ENCODE measurements at places on chromosomes 12 and 14.

GRCh38 chr12:65209655-65210043, 40.3 kb downstream of the LEMD3 start:
- no peak for DNase-seq

- no peak for DNase-seq
These were observed 28.1 kb downstream of the ATP6V1D start for GRCh38 chr14:67331368-67332125.

- no peak for DNase-seq
These were observed 52.6 kb downstream of the SEC23A start for GRCh38 chr14:39050389-39050788.

GRCh38 chr12:31853977-31854376, 105.2 kb upstream of the RESF1 start:
- DNase-seq = no peak

GRCh38 chr12:49661191-49661590, 37.8 kb downstream of the PRPF40B start:
- DNase-seq = no peak

GRCh38 chr12:19988001-19988400, 380.3 kb upstream of the PDE3A start:
- no peak for DNase-seq

DNA sequence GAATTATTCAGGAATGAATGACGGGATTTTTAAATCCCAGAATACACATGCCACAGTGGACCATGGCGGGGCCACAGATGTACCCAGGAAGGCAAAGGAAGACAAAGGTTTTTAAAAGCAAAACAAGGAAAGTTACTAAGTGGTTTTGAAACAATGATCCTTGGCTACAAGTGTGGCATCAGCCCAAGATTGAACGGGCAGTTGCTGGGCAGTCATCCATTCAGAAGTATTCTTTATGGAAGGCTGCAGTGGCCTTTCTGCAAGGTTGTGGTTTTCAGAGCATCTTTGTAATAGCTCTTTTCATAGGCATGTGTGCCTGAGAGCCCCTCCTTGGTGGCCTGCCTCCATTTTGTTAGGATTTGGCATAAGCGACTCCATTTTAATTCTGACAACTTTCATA, 13.4 kb upstream of the IFI27 start:
- DNase-seq = no peak

DNA sequence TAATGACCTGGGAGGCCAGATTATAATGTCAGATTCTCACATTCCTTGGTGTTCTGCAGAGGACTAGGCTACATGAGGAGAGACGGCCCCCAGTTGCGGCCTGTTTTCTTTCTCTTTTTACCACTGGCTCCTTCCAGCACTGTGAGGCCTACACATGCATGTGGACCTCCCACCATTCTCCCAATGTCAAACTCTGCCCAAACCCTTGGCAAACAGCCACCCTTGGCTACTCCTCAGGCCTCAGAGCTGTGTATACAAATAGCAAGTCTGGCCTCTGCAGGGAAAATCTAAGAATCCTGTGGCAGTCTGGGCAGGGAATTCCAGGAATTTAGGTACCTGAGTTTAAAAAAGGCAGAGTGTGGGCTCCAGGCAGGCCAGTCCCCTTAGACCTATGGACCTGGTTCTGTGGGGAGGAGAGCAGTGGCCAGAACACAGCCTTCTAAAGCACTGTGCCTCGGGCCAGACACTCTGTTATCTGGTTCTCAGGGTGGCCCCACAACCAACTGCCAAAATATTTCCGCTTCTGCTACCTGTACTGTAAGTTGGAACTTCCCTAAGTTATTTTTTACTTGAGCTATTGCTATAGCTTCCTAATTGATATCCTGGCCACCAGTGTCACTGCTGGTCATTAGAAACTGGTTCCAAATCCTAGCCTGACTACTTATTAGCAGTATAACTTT, 19.9 kb upstream of the NEDD1 start:
- no peak for DNase-seq

- no peak for DNase-seq
These were observed 215.7 kb downstream of the CPNE8 start for GRCh38 chr12:38689704-38690103.

- no peak for DNase-seq
These were observed 30.6 kb downstream of the CDKL1 start for GRCh38 chr14:50366115-50366514.

- peak; percentile 4 for DNase-seq
These were observed 17.8 kb downstream of the EFCAB11 start for GRCh38 chr14:89936654-89937185.

DNA sequence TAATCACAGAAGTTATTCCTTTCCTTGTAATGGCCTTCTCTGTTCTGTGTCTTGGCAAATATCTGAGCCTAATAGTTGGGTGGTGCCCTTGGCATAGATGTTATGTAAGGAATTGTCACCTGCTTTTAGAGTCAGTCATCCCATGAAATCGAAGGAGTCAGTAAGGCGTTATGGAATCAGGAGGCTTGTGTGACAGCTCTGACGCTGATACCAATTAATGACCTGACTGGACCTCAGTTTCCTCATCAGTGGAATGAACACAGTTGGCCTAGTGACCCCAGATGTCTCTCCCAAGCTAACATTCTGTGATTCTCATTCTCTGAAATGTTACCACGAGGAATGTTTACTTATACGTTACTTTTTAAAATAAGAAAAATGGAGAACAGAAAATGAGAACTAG, 32.1 kb downstream of the TXNRD1 start:
- DNase-seq = no peak

DNA sequence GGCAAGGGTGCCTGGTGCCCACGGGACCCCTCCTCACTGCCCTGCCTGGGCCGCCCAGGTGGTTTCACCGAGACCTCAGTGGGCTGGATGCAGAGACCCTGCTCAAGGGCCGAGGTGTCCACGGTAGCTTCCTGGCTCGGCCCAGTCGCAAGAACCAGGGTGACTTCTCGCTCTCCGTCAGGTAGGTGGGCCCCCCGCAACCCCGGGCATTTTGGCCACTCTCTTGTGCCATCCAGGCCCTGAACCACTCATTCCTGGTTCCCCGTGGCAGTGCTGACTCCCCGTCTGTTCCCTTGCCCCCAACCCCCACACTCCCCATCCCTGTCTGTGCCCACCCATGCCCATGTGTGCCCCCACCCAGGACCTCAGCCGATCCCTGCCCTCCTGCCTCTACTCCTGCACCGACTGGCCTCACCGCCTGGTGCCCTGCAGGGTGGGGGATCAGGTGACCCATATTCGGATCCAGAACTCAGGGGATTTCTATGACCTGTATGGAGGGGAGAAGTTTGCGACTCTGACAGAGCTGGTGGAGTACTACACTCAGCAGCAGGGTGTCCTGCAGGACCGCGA, 480 bp downstream of the PTPN6 start:
- DNase-seq = no peak

GRCh38 chr12:30725739-30726138, 29.0 kb downstream of the CAPRIN2 start:
- no peak for DNase-seq

DNA sequence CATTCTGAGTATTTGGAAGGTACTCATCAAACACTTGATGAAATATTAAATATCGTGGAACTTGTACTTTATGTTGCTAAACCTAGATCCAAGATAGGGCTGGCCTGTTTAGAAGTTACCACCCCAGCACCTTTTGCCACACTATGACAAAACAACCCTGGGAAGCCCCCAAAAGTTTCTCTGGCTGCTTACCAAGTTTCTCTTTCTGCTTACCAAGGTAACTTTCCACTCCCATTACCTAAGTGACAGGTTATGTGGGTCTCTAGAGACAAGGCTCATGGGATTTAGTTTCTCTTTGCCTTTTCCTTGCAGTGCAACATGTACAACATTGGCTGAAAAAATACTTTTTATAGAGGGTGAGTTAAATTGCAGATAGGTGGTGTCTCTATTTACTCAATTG, 28.9 kb upstream of the PPM1A start:
- no peak for DNase-seq

- no peak for DNase-seq
These were observed 20.1 kb downstream of the SUSD6 start for GRCh38 chr14:69631509-69631908.

DNA sequence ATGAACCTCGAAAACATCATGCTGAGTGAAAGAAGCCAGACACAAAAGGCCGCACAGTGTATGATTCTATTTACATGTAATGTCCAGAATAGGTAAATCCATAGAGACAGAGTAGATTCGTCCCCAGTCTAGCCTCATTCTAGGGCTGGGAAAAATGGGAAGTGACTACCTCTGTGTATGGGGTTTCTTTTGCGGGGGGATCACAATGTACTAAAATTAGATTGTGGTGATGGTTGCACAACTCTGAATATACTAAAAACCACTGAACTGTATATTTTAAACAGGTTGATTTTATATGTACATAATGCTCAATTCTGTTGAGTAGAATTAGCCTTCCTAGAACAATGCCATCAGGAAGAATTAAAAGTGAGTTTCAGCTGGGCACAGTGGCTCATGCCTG, 6.3 kb upstream of the RILPL2 start:
- DNase-seq = no peak

GRCh38 chr12:27592548-27592947, 68.5 kb downstream of the PPFIBP1 start:
- DNase-seq = no peak

DNA sequence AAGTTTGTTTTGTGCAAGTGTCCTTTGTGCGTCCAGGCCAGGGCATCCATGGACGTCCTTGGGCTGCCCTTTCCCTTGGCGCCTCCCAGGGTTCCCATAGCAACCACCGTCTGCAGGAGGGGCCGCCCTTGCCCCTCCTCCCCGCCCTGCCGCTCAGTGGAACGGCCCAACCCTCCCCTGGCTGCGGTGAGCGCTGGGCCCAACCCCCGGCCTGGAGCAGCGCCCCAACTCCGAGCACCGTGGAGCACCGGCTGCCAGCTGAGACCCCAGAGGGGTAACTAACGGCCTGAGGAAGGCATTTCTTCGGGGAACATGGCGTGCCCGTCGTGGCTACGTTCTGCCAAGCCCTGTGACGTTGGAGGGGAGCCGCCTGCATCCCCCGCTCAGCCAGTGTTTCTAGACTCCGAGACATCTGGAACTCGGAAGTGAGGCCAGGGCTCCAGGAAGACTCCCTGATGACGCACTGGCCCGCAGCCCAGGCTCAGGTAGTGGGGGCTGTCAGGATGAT, 5.3 kb upstream of the ACACB start:
- DNase-seq = peak; percentile 89

DNA sequence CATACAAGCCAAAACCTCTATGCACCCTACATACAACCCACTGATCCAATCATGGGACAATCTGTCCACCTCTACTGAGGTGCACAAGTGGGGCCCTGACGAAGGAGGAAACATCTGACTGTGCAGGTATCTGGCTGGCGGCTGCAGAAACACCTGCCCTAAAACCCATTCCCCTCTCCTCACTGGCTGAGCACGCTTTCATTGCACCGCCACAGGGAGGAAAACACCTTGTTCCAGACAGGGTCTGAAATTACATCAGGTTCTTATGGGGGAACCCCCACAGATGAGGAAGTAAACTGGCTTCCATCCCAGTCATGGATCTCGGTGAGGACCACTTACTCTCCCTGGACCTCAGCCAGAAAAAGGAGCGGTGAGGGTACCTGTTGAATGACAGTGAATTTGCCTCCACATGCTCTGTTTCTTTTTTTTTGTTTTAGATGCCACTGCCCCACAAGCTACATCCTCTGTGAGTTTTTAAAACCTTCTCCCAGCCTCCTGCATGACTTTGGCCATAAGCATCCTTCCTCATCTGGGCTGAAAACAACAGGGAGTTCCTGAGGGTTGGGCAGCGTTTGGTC, 23.8 kb upstream of the DGLUCY start:
- peak; percentile 84 for DNase-seq

DNA sequence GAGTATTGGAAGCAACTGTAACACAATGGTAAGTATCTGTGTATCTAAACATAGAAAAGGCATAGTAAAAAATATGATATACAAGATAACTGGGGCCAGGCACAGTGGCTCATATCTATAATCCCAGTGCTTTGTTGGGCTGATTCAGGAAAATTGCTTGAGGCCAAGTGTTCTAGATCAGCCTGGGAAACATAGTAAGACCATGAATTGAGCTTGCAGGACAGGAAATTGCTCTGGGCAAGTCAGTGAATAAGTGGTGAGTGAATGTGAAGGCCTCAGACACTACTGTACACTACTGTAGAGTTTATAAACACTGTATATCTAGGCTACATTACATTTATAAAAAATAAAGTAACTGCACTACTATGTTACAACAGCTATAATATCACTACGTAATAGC, 75.2 kb downstream of the GPR135 start:
- DNase-seq = no peak

GRCh38 chr12:6613015-6613775, 6.0 kb upstream of the CHD4 start:
- DNase-seq = peak; percentile 97

GRCh38 chr14:56745097-56745496, 65.2 kb downstream of the OTX2 start:
- DNase-seq = no peak

DNA sequence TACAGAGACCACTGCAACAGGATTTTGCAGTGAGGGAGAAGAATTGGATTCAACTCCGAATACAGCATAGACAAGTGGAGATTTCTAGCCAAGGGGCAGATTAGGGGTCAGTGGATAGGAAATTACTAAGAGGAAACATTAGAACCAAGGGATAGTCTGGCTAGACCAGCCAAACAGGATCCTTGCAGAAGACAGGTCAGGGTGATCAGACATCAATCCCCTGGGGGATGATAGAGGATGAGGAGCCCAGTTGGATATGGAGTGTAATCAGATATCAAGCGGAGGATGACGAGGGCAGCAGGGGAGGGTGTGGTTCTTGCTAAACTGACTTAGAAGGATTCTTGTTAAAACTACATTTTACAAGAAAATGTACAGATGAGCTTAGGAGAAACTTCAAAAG, 424.4 kb downstream of the DAD1 start:
- no peak for DNase-seq

DNA sequence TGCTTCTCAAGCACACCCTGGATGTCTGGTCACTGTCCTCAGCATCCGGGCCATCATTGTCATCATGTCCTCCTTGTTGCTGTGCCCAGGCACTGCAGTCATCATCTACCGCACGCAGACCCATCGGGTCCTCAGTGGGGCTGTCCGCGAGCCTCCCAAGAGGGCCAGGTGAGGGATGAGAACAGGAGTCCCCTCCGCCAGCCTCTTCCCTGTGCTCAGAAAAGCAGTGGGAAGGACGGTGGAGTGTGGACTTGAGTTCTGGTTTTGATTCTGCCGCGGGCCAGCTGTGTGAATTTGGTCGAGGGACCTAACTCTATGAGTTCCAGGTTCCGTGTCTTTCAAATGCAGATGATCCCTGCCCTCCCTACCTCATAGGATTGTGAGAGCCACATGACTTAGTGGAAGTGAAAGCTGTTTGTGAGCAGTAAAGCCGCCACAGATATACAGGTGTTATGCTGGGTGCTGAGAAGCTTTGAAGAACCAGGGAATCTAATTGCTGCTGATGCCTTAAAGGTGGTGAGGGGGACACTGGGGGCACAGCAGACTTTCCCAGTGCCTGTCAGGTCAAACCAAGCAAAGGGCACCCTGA, 122.9 kb upstream of the RAP1B start:
- DNase-seq = no peak

GRCh38 chr12:49461221-49461620, 77.6 kb upstream of the KCNH3 start:
- DNase-seq = no peak

GRCh38 chr12:104971306-104971705, 13.2 kb upstream of the SLC41A2 start:
- no peak for DNase-seq
